Activated naive CD4-positive, alpha-beta T cell treated with anti-CD3 and anti-CD28 coated beads, Interleukin-2, amount 10 ng/mL, durations not matched to agents 5 hours and 36 hours (primary cell): ENCODE measurements at places on chromosomes 6 and 20. TPM values are rescaled to one million over a fixed set of nuclear protein-coding genes. Genes with fewer than 3 reads are reported as not detected.

TCP11 gene
- not detected for total RNA-seq

PERP gene
- total RNA-seq: 4.4 TPM

RFX6 gene
- not detected for total RNA-seq

PDE7B gene
- 2.0 TPM for total RNA-seq

SDCBP2 gene
- total RNA-seq: 2.6 TPM

OR2B6 gene
- not detected for total RNA-seq

HCRTR2 gene
- not detected for total RNA-seq

WFDC5 gene
- not detected for total RNA-seq

GPX5 gene
- not detected for total RNA-seq

CAGE1 gene
- total RNA-seq: not detected

KCNK16 gene
- not detected for total RNA-seq

WDR46 gene
- 47.0 TPM for total RNA-seq

LST1 gene
- total RNA-seq: 67.8 TPM

NR2E1 gene
- not detected for total RNA-seq
